Dermis blood vessel endothelial cell (primary cell): ENCODE measurements at places on chromosomes 1 and 21.
A peak's percentile ranks its signal among the peaks of the same experiment; 100 is the strongest.

GRCh38 chr1:117661027-117661426, 55.2 kb downstream of the TENT5C start:
- no peak for DNase-seq

DNA sequence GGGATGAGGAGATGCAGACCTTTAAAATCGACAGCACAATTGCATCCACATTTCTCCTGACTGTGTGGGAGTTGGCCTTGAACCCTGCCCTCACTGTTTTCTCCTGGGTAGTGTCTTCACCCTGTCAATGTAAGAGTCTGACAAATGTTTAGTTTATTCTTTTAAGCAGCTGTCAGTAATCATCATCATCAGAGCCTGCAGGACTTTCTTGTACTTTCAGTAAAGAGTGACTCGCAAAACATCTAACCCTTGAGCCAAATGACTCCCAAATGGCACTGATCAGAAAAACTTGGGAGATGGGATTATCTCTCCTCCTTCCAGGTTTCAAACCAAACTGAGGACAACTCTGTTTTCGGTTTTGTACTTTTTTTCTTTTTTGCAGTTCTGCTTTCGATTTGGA, 460.2 kb downstream of the KIF26B start:
- DNase-seq, result no peak

DNA sequence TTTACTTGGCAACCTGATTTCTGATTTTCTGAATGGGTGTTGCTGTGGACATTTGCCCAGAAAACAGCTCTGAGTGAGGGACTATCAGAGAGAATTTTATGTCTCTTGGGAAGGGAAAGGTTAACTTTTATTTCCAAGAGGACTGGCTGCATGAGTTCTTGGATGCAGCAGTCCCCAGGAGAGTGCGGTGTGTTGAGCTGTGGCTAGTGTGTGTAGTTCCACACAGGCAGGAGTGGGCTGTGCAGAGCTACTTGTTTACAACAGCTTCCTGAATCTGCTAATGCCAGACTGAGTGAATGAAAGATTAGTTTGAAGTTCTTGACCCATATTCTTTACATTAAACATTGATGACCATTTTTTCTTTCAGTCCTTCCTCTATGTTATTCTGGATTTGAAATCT, 41.0 kb upstream of the APOBEC4 start:
- DNase-seq, result no peak

DNA sequence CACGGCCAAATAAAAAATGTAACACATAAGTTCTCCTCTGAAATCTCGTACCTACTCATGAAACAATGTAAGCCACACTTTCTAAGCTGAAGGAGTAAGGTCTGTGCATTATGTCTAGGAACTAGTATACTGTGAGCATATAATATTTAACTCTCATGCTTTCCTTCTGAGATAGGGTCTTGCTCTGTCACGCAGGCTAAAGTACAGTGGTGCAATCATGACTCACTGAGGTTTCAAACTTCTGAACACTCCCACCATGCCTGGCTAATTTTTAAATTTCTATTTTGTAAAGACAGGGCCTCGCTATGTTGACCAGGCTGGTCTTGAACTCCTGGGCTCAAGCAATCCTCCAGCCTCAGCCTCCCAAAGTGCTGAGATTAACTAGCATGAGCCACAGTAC, 71.3 kb downstream of the AHCTF1 start:
- DNase-seq, result no peak

DNA sequence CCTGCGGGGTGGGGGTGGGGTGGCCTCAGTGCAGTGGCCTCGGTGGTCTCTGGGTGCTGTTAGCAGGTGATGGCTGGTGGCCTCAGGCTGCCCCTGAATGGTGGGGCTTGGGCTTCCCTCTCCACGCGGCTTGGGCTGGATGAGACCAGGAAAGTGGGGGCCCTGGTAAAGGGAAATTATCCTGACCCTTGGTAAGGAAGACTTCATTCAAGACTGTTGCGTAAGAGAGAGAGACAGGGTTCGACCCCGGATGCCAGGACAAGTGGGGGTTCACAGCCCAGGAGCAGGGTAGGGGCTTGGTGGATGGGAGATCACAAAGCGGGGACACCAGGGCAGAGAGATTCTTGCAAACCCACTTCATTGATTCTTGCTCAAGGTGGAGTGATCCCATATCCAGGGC, 5.5 kb upstream of the TTC34 start:
- DNase-seq, result no peak

- no peak for DNase-seq
Measured at GRCh38 chr1:213782941-213783672, 204.7 kb upstream of the PROX1 start.

- no peak for DNase-seq
Measured at GRCh38 chr1:65014321-65014720, 48.0 kb upstream of the JAK1 start.

- DNase-seq, result peak; percentile 86
Measured at GRCh38 chr1:6052543-6053205, 7.0 kb downstream of the KCNAB2 start.

GRCh38 chr1:185973645-185974044, 239.5 kb downstream of the HMCN1 start:
- no peak for DNase-seq

DNA sequence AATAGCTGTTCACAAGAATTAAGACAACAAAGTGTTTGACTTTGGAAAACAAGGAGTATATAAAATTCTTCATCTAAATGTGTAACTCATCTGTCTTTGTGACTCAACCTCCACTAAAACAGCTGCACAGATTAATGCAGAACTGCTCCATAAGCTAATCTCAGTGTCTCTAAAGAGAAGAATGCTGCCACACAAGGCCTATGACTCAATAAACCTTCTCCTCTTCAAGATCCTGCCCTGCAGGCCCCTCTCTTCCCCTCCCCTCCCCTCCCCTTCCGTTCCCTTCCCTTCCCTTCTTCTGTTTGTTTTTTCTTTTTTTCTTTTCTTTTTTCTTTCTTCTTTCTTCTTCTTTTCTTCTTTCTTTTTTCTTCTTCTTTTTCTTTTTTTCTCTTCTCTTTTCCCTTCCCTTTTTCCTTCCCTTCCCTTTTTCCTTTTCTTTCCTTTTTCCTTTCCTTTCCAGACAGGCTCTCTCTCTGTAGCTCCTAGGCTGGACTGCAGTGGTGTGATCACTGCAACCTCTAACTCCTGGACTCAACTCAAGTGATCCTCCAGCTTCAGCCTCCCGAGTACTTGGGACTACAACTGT, 1052.8 kb downstream of the BRINP3 start:
- no peak for DNase-seq

DNA sequence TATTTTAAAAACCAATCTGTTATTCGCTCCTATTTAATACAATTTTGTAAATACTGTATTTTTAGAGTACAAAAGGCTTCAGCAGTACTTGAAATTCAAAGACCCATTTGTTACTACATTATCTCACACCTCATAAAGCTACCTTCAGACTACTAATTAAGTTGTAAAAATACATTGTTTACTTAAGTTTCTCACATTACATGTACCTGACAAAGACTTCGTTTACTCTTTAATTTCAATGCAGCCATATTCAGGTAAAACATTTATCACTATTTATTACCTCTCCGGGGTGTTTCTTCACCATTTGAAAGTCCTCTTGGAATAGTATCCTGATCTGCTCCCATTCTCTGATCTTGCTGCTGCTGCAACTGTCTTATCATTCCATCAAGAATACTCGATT, 55.2 kb downstream of the BRWD1 start:
- no peak for DNase-seq

GRCh38 chr1:69639159-69639558, 71.4 kb downstream of the LRRC7 start:
- no peak for DNase-seq
